Right ventricle myocardium inferior (tissue), 1 donor: ENCODE measurements at places on chromosomes 11 and 22. TPM values are rescaled to one million over a fixed set of nuclear protein-coding genes. Genes with fewer than 3 reads are reported as not detected.
A peak's percentile ranks its signal among the peaks of the same experiment; 100 is the strongest.

Gene MMP12
- total RNA-seq, result not detected

Gene USP35
- 6.2 TPM for total RNA-seq

DNA sequence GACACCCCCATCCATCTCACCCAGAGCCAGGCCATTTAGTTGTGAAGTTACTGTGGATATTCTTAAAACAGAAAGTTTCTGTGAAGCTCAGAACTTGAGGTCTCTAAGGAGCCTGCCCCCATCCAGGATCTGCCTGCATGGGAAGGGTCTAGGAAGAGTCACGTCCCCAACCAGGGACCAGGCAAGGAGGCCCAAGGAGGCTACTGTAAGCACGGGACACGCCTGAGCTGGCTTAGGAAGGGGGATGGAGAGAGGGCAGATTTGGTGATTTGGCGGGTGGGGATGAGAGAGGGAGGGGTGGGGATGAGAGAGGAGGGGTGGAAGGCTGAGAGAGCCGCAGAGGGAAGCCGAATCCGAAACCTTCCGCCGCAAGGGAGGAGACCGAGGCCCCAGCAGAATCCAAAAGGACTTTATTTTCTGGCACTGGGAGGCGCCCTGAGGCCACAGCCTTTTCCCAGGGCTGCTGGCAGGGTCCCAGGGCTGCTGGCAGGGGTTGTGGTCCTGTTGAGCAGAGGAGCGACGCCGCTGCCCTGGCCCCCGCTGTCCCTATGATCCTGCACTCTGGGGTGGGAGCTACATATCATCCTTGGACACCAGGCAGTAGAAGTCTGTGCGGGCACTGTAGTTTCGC lies 9.4 kb downstream of the SIGIRR start:
- peak; percentile 86 for DNase-seq

DNA sequence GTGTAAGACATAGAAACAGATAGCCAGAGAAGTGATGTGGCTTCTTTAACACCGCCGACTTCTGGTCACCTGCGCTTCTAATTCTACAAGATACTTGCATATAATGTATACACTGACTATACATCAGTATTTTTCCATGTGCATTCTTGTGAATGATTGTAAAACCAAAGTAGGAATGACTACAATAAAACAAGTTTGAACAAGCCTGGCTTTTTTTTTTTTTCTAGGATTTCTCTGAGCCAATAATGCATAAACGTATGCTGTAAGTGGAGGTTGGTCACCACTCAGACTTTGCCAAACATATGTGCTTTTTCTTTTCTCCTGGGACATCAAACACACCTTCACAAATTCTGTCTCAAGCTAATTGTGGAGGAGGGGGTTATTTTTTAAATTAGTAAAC lies 237.8 kb upstream of the KIRREL3 start:
- DNase-seq, result no peak

GRCh38 chr11:1223346-1224110 lies 662 bp downstream of the MUC5B start:
- DNase-seq, result peak; percentile 49

- DNase-seq, result no peak
These were observed 1462.1 kb upstream of the RAG2 start for GRCh38 chr11:38060136-38060535.

DNA sequence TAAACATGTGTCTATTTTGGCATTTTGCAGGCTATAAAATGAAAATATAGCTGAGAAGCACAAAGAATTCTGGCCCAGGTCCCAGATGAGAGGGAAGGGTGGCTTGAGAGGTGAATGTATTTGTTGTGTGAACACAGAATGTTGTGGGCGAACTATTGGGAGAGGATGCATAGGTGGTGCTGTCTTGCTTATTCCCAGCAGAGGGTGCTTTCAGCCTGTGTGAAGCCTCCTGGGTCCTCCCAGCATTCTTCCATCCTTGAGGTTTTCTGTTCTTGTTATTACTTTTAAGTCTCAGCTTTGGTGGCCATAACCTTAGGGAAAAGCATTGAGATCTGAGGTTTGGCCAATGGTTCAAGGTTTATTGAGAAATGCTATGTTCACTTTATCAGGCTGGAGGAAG lies 108.7 kb upstream of the SNX19 start:
- DNase-seq, result no peak

DNA sequence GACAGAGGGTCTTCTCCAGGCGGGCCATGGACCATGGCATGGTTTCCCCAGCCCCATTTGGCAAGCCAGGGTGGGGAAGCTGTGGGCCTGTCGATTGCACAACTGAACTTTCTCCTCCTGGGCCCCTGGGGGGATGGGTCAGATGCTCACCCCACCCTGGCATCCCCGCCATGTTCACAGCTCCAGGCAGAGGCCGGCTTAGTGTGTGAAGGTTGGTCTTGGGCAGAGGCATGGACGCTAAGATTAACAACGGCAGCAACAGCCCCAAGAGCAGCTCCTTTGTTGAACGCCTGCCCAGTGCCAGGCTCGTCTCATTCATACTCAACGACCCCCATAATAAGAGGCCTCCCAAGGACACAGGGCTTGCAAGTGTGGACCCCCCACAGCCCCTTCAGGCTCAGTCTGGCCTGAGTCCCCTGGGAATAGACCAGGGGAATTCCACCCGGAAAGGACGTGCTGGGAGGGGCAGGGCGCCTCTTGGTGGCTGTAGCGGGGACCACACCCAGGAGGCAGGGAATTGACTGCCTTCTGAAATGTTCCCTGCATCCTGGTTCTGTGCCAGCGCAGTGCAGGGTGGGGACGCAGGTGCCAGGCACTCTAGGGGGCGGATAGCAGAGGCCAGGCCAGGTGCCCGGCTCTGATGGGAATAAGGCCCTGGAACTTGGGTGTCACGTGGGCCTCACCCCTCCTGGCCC lies 8.3 kb downstream of the TSPO start:
- no peak for DNase-seq

Gene MFNG
- total RNA-seq, result 14.4 TPM

Gene VSIG2
- total RNA-seq, result 0.70 TPM

- no peak for DNase-seq
These were observed 30.4 kb downstream of the CYP2R1 start for GRCh38 chr11:14861680-14862079.

Gene UCP3
- total RNA-seq, result 13.1 TPM

- no peak for DNase-seq
These were observed 235.5 kb downstream of the GRIK4 start for GRCh38 chr11:120746836-120747609.

Gene KDM4E
- total RNA-seq, result not detected

Gene SCO2
- total RNA-seq, result not detected

DNA sequence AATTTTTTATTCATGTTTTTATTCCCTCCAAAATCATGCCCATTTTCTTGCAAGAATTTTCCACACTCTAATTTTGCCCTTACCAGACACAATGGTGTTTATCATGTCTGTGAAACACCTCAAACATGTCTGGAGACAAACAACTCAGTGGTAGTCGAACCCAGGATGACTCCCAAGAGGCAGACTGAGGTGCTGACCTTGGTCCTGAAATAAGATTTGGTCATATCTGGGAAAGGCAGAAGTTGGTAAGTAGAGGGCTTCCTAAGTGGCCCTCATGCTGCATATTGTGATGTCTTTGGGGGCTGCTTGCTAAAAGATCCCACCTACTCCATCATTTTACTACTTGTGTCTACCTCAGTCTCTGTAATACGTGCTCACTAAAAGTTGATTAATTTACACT lies 369.4 kb upstream of the ISX start:
- DNase-seq, result no peak

GRCh38 chr11:114984611-114985163 lies 306.4 kb downstream of the NXPE2 start:
- no peak for DNase-seq

GRCh38 chr11:66728693-66729385 lies at the start of gene SPTBN2:
SPTBN2 (minus strand) TSS chr11:66729216; CDS start chr11:66721240, 7,976 bp downstream.
- no peak for DNase-seq

- no peak for DNase-seq
These were observed 5.8 kb downstream of the BAD start for GRCh38 chr11:64278576-64279190.

DNA sequence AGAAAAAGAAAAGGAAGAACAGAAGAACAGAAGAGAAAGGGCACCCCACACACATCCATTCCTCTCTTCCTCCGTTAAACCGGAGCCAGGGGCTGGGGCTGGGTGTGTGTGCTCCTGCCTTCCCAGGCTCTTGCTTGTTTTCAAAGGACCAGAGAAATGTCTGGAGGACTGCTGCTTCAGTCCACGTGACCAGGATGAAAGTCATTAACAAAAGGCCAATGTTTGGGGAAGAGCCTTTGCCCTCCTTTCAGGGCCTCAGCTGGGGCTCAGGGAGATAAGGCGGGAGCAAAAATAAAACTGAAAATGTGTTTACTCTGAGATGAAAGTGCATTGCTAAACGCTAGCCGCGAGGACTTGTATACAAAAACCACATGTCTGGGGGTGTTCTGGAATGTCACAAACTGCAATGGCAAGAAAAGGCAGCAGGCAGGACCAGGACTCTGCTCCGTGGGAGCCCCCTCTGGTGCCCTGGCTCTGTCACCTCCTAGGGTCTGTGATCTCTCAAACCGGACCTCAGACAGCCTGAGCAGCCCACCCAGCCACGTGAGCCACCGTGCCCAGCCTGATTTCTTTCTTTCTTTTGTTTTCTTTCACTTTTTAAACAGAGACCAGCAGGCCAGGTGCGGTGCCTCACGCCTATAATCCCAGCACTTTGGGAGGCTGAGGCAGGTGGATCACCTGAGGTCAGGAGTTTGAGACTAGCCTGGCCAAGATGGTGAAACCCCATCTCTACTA lies 31.6 kb upstream of the MYH9 start:
- no peak for DNase-seq

Gene TEX54
- not detected for total RNA-seq

- DNase-seq, result no peak
These were observed 20.5 kb downstream of the GAL start for GRCh38 chr11:68704887-68705286.

- DNase-seq, result no peak
These were observed 55.0 kb downstream of the ARHGAP42 start for GRCh38 chr11:100741866-100742625.
